ENCODE measurements at places on chromosomes 12 and 14.
A peak's percentile ranks its signal among the peaks of the same experiment; 100 is the strongest.

DNA sequence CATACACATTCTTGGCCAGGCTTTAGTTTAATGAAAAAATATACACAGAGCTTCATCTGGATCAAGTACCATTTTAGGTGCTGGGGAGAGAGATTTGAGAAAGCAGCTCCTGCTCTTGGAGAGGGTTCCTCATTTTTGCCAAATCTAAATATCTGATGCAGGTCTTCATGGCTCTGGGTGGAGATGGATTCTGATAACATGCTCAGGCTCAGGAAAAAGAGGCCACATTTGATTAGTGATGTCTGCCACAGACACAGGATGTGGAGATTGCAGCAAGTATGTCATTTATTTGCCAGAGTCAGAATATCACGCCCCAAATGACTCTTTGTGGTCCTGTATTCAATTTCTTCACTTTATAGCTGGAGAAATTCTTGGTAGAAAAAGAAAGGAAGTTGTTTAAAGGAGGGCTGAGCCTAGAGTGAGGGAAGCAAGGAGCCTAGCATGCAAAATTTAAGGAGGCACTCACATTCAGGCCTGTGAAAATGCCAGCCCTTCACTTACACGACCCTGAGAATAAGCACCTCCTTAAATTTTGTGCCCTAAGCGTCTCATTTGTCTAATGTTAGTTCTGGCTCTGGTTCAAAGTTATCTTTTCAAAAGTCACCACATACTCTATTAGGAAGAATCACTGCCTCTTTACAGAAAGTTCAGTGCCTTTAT, 492.9 kb upstream of the TBX3 start:
- ATAC-seq = no peak

GRCh38 chr12:117552971-117553370, 191.5 kb upstream of the NOS1 start:
- no peak for ATAC-seq

DNA sequence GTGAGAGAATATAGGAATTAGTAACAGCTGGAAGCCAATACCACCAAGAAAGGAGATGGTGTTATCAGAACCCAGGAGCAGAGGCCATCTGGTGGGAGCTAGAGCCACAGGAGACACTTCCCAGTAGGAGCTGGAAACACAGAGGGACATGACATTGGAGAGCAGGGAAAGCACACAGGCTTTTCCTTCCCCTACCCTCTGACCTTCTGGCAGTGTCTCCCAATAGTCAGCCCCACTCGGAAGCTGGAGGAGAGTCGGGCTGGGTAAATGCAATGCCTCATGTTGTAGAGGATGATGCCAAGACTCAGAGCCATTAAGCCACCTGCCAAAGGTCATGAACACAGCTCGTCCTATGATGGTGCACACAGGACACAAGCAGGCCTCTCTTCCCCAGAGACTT, 538.5 kb downstream of the BCL11B start:
- no peak for ATAC-seq

DNA sequence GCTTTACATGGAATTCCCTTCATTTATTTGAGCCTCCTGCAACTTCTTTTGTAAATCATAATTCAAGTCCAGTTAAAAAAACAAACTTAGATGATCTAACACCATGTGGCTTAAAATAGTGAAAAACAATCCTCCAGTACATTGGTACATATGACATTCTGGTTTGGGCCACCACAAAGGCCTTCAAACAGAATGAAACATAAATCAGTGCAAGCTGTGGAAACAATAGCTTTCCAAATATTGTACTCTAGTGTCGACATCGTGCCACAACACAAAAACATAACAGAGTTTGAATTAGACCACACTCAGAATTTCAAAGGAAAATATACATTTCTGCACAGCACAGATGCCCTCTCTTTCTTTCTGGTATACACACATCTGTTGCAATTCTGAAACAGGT, 751.3 kb downstream of the SLC6A15 start:
- ATAC-seq = no peak

- peak; percentile 81 for ATAC-seq
Measured at GRCh38 chr14:25953532-25954139, 644.2 kb downstream of the NOVA1 start.

GRCh38 chr12:91467686-91468085, 285.1 kb upstream of the DCN start:
- no peak for ATAC-seq

GRCh38 chr14:67583711-67584644, 16.1 kb downstream of the PIGH start:
- ATAC-seq = peak; percentile 96

GRCh38 chr12:88153959-88154358, 11.9 kb downstream of the TMTC3 start:
- no peak for ATAC-seq

DNA sequence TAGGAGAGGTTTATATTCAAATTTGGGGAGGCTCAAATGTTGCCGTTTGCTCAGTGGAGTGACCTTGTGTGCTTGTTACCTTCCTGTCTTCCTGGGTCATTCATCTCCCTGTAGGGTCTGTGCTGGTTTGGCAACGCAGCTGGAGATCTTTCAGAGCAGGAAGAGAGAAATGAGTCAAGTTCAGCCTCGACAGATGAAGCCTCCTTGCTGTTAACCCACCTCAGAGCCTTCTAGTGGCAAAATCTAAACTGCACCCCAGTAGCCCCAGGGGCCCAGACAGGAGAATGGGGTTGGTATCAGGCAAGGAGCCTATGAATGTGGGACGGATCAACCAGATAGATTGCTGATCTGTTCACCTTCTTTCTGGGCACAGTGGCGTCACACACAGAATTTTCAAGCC, 999.3 kb downstream of the VRK1 start:
- ATAC-seq = no peak

GRCh38 chr12:45727980-45728629, 1.4 kb upstream of the ARID2 start:
- no peak for ATAC-seq

- no peak for ATAC-seq
Measured at GRCh38 chr14:100889641-100890040, 13.9 kb downstream of the RTL1 start.

DNA sequence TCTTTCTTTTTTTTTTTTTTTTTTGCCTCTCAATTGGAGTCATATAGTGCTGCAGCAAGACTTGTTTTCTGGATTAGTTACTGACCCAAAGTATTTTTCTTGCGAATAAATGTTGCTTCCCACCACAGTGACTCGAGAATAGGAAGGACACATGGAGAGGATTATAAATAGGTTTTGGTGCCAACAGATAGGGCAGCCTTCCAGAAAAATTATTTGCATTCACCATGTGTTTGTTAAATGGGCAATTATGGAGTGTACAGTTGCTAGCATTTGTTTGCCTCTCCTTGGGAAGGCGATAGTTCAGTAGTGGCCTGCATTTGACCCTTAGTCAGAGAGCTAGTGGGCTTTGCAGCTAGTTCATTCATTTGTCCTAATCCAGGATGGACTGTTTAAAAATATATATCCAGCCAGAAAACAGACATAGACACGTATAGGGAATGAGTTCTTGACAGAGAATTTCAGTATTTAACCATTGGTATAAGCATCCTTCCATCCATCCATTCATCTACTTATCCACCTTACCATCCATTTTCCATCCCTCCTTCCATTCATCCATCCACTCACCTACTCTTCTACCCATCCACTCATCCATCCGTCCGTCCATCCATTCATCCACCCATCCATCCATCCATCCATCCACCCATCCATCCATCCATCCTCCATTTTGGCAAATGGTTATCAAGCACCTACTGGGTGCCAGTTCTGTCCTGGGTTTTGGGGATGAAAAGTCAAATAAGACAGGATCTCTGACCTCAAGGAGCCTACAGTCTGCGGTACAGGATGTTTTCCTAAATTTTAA, 67.5 kb downstream of the CHST11 start:
- peak; percentile 63 for ATAC-seq

DNA sequence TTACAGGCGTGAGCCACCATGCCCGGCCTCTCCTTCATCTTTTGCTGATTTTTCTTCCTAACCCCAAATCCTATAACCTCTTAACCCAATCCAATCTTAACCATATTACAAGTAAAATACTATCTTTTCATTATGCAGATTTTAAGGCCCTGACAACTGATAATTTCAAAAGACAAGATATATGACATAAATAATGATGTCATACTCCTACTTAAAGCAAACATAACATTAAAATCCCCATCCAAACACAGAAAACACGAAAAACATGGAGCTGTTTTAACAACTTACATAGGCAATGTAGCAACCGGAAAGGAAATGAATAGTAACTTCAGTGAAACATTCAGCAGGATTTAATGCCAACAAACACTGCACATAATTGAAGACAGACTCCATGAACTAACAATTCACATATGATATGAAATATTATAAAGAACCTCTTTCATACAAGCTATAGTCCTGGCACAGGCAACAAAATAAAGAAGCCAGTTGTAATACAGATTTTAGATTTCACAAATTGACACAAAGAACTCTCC, 21.5 kb downstream of the USP44 start:
- ATAC-seq = peak; percentile 51

DNA sequence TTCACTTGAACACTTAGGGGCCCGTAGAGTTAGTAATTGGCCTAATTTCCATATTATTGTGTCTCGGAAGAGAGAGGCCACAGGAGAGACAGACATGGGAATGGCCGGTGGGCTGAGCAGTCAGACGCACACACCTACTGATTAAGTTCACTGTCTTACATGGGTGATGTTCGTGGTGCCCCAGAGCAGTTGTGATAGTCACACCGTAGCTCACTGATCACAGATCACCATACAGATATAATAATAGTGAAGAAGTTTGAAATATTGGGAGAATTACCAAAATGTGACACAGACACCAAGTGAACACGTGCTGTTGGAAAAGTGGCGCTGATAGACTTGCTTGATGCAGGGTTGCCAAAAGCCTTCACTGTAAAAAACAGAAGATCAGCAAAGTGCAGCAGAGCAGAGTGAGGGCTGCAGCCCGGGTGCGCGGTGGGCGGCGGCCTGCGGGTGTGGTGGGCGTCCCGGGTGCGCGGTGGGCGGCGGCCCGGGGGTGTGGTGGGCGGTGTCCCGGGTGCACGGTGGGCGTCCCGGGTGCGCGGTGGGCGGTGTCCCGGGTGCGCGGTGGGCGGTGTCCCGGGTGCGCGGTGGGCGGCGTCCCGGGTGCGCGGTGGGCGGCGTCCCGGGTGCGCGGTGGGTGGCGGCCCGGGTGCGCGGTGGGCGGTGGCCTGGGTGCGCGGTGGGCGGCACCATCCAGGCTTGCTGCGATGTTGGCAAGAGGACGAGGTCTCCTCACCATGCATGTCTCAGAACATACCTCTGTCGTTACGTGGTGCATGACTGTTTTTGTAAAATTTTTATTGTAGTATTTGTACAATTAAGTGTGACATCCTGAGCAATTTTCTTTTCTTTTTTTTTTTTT, 34.3 kb upstream of the TEX22 start:
- peak; percentile 90 for ATAC-seq

GRCh38 chr14:21255385-21256101, 13.7 kb downstream of the HNRNPC start:
- peak; percentile 60 for ATAC-seq

DNA sequence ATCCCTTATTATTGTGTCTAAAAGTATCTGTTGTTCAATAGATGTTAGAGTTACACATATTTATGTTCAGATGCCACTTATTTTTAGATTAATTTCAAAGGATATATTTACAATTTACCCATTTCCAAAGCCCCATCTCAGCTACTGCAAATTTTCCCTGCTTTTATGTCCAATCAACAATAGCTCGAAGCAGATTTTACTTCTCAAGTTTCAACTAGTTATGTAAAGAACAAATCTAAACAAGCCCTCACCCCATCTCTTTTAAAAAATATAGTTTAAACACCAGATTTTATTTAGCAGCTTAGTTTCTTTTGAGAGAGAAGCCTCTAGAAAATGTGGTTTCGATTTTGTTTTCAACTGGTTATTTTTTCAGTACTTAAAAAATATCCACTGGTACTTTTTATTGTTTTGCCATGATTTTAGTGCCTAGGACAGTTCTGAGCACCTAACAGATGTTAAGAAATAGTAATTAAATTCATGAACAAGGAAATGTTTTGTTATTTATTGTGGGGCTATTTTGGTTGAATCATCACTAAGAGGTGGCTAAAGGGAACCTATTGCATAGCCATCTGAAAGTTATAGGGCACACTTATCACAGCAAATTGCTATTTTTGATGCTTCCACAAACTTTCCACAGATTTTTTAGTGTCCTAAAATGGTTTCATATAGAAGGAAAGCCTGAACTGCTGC, 96.2 kb upstream of the BMP4 start:
- ATAC-seq = no peak

DNA sequence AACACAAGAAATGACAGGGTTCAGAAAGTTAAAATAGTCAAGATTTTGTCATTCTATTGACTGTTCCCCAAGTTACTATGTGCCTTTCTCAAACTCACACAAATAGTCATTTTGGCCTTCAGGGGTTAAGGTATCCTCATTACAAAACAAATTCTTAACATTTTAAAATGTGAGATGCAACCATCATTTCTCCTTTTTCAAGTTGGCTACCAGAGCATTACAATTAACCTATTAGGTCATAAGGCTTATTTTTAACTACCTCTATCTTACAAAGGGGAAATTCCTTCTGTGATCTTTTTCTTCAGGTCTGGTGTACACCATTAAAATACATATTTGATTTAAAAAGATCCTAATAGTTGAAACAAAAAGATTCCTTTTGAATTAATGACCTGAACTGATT, 61.2 kb downstream of the SLC38A1 start:
- ATAC-seq = no peak

GRCh38 chr12:31215518-31216232, 110.3 kb downstream of the SINHCAF start:
- ATAC-seq = no peak

GRCh38 chr12:105852951-105853350, 285.8 kb downstream of the NUAK1 start:
- no peak for ATAC-seq

DNA sequence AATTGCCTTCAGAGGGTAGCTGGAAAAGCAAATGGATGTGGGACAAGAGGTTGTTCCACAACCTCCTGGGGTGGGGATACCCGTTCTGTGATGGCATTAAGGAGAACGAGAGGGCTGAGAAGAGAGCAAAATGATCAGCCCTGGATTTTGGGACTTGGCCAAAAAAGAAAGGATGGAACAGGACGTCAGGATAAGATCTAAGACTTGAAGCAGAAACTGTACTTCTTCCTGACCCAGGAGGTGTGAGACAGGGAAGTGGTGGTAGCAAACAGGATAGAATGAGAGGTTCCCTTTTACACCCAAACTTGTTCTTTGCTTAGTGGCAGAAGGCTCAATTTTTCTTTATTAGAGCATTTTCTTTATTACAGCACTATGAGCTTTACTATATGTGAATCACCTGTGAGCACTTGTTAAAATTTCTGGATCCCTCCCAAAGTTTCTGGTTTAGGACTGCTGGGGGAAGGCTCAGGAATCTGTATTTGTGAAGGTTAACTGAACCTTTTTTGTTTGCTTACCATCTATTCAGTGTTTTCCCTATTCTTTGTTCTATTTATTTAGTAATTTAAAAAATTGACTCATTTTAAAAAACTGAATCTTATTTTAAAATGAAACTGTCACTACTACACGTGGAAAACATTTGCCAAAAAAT, 59.2 kb downstream of the ERC1 start:
- no peak for ATAC-seq

DNA sequence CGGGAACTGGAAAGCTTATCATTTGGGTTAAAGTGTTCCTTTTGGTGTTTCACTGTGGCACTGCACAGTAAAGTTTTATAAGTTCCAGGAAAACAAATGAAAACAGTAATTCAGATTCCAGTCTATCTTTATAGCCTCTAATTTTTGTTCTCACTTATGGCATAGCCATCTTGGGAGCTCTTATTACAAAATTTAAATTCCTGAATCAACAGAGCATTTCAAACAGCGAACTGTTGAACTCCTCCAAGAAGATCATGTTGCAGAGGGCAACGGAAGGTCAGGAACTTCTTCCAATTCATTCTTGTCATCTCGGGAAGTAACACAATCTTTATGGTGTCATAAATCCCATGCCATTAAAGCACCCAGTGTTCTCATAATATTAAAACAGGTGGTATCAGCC, 229.1 kb downstream of the KCNC2 start:
- ATAC-seq = peak; percentile 56
